ENCODE measurements at places on chromosomes 3 and 15.

DNA sequence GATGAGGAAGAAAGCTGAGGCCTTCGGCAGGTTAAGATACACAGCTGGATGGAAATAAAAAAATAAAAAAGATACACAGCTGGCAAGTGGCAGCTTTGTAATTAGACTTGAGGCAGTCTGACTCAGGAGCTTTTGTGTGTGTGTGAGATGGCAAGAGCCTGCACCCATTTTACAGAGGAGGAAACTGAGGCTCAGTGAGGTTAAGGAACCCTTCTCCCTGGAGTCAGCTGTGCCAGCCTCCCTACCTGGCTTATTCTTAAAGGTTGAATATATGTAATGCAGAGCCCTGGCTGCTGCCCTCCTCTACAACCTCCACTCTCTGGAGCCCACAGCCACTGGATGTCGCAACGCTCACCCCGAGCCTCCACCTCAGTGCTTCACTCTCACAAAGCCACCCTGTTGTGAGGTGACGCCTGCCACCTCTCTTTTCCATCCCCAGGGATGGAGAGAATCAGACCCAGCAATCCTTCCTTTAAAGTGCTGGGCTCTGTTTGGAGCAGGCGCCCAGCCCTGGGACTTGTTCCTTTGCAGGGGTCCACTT is 20.6 kb upstream of the FAM107A start:
- DNase-seq: no peak

- no peak for DNase-seq
Measured at GRCh38 chr15:69794645-69795469, 302.9 kb downstream of the TLE3 start.

DNA sequence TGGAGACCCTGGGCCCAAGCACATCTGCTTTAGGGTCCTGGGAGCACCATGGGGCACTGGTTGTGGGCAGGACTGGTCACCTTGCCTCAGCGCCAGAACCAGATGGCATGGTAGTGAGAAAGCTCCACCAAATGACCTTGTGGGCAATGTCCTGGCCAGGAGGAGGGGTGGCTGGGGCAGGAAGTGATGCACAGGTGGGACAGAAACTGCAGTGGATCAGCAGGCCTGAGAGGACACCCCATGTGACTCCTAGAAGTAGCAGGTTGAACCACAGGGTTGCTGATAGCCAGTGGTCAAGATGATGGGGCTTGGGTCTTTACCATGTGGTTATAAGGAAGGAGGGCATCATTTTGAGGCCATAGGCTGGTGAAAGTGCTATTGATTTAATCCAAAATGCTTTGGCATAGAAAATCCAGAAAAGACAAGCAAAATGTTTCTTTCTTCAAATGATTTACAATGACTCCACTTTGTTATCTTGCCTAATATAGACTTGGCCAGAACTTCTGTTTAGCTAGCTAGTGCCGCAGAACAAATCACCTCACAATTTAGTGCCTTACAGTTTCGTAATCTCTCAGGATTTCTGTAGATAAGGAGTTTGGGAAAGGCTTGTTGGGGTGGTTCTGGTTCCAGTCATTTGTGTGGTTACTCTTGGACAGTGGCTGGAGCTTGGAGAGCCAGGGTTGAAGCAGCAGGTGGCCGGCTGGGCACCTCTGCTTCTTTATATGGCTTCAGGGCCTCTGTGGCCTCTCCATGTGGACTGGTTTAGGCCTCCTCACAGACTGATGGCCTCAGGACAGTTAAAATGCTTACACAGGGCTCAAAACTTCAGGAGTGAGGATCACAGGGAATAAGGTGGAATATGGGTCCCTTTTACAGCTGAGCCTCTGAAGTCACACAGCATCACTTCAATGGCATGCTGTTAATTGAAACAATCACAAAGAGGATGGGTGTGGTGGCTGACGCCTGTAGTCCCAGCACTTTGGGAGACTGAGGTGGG is 27.5 kb downstream of the TMEM158 start:
- DNase-seq: no peak

- DNase-seq: no peak
Measured at GRCh38 chr15:62060896-62061280, 641 bp upstream of the VPS13C start.

GRCh38 chr15:92097474-92098178 is 244.1 kb downstream of the SLCO3A1 start:
- peak; percentile 65 for DNase-seq

GRCh38 chr3:115996420-115997108 is 373.3 kb downstream of the GAP43 start:
- no peak for DNase-seq

GRCh38 chr3:155462672-155463071 is 169.2 kb upstream of the STRIT1 start:
- no peak for DNase-seq

GRCh38 chr3:141413391-141413790 is 45.1 kb downstream of the ZBTB38 start:
- DNase-seq: no peak

- no peak for DNase-seq
Measured at GRCh38 chr15:27235161-27235560, 264.2 kb downstream of the GABRG3 start.

DNA sequence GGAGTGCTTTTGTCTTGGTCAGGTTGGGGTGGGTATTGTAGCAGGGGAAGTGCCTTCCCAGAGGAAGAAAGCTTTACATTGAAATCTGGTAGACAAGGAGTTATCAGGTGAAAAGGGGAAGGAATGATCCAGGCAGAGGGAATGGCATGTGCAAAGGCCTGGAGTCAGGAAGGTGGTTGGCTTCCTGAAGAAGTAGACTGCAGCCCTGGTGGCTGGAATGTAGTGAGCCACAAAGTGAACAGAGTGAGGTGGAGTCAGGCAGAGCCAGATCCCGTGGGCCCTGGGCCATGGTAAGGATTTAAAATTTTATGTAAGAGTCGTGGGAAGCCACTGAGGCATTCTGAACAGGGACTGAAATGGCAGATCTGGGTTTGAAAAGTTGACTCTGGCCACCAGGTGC is 58.3 kb downstream of the RAB11A start:
- no peak for DNase-seq

DNA sequence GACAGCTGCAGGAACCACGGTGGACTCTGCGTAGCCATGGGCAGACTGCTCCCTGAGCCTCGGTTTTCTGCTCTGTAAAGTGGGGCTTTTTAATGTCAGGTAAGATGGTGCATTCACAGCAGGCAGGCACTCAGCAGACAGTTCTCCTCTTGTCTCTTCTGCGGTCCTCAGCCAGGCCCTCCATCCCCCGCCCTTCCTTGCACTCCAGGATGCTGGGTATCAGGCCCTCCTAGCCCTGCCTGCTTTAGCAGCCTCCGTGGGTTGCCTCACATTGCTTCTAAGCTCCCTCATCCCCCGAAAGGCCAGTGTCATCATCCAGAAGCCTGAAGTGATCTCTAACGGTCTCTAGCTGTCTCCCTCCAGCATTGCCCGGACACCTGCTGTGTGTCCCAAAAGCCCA is 115.7 kb downstream of the WNT7A start:
- no peak for DNase-seq

DNA sequence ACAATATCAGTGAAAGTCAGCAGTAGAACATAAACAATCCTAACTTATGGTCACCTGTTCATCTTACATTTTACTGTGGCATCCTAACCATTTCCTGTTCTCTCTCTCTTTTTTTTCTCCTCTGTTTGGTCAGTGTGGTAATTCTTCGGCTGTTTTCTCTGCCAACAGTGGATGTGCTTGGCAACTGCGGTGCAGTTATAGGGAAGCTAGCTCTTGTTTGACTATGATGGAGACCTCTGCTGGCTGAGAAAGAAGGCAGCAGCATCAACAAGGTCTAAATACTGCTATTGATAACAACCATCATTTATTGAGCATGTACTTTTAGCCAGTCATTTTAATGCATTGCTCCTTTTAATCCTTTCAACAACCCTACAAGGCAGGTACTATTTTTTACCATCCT is 723 bp upstream of the DRD3 start:
- DNase-seq: no peak

DNA sequence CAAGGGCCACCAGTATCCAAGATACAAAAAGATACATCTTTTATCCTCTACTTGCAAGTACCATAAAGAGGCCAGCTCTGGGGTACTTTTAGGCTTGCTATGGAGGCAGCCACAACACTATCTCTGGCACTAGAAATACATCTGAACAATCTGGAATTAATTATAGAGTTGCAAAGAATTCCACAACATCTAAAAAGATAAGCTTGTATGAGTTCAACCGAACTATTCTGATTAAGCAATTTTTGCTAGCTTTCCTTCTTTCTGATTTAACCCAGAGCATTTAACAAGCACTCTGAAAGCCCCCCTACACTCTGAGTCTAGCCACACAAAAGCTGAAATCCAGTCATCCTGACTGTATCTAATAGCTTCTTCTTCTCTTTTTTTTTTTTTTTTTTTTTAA is 95.4 kb downstream of the FRMD5 start:
- no peak for DNase-seq

GRCh38 chr3:167929968-167930367 is 165.8 kb downstream of the GOLIM4 start:
- DNase-seq: no peak

DNA sequence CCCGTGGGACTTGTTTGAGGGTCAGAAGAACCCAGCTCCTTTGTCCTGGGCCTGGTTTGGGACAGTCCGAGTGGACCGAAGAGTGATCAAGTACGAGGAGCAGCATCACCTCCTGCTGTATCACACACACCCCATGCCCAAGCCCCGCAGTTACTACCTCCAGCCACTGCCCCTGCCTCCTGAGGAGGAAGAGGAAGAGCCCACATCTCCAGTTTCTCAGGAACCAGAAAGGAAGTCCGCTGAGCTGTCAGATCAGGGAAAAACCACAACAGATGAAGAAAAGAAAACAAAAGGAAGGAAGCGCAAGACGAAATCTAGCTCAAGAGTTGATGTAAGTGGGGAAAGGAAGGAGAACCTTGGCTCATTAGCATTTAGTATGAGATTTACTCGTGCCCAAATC is 3.3 kb upstream of the P2RY12 start:
- no peak for DNase-seq

GRCh38 chr3:191961529-191961928 is 500.6 kb downstream of the PYDC2 start:
- no peak for DNase-seq

DNA sequence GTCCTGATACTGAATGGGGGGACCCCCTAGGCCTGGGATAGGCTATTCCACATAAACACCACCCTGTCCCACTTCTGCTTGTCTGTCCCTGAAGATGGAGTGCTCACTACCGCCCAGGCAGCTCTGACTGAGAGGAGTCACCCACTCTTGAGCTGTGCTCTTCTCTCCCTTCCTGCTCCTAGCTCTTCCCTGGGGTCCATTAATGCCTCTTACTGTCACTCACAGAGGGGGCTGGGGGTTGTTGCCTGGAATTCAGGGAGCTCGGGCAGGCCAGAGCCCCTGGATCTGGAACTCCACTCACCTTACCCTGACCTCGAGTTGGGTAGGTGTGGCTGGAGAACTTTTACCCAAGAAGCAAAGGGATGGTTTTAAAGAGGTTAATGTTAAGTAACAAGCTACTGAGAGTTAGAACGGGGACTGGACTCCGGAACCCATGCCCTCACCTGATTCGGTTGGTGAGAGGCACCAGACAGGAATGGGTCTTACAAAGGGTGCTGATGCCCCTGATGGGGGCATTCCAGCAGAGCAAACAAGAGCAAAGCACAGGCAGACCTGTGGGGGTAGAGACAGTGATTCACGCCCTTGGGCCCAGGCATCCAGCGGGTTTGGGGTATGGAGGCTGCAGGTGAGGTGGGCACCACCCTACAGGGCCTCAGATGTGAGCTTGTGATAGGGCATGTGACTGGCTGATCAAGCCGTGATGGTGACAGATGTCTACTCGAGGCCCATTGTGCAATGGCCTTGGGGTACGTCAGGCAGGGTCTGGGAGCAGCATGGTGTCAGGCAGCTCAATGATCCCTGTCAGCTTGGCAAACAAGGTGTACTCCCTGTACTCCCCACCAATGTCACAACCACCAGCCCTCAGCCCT is 5.4 kb downstream of the NBEAL2 start:
- DNase-seq: no peak

- DNase-seq: no peak
Measured at GRCh38 chr3:62602987-62603386, 229.6 kb upstream of the FEZF2 start.

DNA sequence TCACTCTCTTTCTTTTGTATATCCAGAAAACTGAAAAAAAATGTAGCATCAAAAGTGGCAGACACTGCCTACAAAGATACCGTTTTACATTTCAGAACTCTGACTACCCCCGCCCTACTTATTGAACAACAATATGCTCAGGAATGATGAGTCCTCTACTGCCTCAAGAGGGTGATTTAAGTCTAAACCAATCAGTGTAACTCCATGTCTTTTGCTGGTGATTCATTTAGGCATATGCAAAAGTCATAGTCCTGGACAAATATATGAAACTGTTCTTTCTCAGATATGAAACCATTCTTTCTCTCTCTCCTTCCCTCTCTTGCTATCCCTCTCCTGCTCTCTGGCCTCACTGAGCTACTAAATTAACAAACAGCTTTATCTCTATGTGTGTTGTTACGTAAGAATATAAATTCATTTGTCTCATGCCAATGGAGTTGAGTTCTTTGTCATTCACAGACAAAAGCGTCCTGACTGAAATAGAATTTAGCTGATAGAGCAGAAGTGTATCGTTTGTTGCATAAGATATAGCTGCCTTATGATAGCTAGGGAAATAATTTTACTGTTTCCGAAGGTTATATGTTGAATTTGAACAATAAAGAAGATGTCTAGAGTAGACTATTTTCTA is 133.7 kb upstream of the OSTN start:
- DNase-seq: no peak

DNA sequence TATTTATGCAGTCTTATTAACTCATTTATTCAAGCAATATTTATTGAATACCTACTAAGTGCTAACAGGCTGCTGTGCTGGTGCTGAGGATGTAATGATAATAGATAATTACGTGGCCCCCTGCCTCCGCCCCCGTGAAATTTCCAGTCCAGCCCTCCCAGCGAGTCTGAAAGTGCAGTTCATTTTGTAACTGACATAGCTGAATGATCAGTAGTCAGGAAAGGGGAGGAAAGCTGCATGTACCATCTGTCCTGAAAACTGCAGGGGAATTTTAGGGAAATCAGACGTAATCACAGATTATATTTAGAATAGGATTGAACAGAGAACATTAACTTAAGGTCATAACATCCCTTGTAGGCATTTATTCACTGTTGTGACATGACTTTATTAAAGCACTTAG is 736.8 kb downstream of the MCTP2 start:
- DNase-seq: no peak

- DNase-seq: no peak
Measured at GRCh38 chr3:192392986-192393385, 334.4 kb downstream of the FGF12 start.

DNA sequence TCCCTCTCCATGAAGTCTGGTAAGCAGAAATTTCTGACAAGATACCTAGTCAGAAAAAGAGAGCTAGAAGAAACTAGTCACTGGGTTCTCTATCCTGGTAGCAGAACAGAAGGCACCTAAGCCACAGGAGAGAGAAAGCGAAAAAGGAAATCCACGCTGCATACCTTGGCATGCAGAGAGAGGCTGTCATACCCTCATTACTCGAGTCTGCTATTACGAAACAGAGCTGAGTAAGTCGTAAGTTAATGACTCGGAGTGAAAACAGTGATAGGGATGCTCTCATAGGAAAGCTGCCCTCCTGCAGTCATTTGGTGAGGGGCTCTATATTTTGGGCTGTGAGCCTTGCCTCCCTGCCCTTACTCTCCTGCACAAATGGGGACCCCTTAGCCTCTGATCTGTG is 16.2 kb downstream of the CLRN1 start:
- DNase-seq: no peak
